ENCODE measurements at places on chromosomes 2 and 18. TPM values are rescaled to one million over a fixed set of nuclear protein-coding genes. Genes with fewer than 3 reads are reported as not detected.

ZC3H6 gene
- total RNA-seq: 5.6 TPM

GPR39 gene
- total RNA-seq: 23.6 TPM

CNRIP1 gene
- 10.2 TPM for total RNA-seq

SLC35F5 gene
- total RNA-seq: 87.0 TPM

VWA3B gene
- total RNA-seq: 0.72 TPM

LGALSL gene
- total RNA-seq: 26.2 TPM

FANCL gene
- total RNA-seq: 5.7 TPM

TMEFF2 gene
- total RNA-seq: not detected

DNA sequence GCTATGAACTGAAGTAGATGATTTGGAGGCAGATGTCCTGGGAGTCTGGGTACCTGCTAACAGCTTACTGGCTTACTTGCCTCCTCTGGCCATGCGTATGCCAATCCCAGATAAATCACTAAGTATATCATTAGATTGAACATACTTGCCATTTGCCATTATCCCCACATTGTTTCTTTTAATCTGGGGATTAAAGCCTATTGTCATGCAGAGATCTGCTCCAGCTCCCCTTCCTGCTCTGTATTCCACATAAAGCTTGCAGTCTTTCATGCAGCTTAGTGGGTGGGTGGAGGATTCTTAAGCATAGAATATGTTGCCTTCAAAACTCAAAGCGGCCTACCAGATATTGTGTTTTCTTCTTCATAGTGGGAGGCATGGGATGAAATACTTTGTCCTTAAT lies 311.8 kb upstream of the MMADHC start:
- DNase-seq: no peak
- no peaks in the 10 kb centered on the region for H3K36me3 ChIP-seq
- no peaks in the 10 kb centered on the region for H3K4me1 ChIP-seq
- H3K27ac ChIP-seq: no peak overlapping the region

DNA sequence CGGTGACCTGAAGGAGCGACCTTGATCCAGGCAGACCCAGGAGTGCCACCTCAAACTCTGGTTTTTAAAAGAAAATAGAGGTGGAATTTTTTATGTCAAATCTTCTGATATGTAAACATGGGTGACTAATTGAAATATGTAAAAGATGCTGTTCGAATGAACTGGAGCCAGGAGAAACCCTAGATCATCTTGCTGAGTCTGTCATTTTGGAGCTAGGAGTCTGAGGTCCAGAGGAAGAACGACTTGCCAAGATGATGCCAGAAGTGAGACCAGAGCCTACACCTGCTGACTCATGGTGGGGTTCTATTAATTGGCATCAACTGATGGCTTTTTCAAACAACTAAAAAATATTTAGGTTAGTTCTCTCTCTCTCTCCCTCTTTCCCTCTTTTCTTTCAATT lies 74.1 kb downstream of the ACAA2 start:
- no peaks in the 10 kb centered on the region for H3K27me3 ChIP-seq
- no peaks in the 10 kb centered on the region for H3K4me1 ChIP-seq
- no peak overlapping the region for H3K4me3 ChIP-seq
- no peak overlapping the region for H3K27ac ChIP-seq
- DNase-seq: no peak

GRCh38 chr18:33751613-33752221 lies 173.7 kb downstream of the ASXL3 start:
- no peak overlapping the region for H3K4me3 ChIP-seq
- H3K27me3 ChIP-seq: no peaks in the 10 kb centered on the region
- H3K4me1 ChIP-seq: no peaks in the 10 kb centered on the region
- no peak overlapping the region for H3K27ac ChIP-seq
- no peaks in the 10 kb centered on the region for H3K36me3 ChIP-seq
- DNase-seq: no peak

DNA sequence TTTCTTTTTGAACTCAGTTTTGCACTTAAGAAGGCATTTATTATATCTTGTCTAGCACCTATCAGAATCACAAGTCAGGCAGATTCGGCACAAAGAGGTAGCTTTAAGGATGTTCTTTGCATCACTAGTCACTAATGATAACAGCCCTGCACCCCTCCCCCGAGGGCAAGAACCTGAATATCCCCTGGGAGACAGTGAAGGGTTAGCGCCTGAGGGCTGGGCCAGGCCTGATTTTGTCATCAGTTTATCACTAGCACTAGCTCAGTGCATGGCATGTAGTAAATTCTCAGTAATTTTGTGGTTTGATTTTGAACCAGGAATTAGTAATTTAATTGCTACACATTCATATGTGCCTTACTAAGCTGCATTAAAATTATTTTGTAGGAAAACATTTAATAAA lies 23.9 kb upstream of the HS6ST1 start:
- H3K4me3 ChIP-seq: no peak overlapping the region
- no peaks in the 10 kb centered on the region for H3K27me3 ChIP-seq
- no peak for DNase-seq

DNA sequence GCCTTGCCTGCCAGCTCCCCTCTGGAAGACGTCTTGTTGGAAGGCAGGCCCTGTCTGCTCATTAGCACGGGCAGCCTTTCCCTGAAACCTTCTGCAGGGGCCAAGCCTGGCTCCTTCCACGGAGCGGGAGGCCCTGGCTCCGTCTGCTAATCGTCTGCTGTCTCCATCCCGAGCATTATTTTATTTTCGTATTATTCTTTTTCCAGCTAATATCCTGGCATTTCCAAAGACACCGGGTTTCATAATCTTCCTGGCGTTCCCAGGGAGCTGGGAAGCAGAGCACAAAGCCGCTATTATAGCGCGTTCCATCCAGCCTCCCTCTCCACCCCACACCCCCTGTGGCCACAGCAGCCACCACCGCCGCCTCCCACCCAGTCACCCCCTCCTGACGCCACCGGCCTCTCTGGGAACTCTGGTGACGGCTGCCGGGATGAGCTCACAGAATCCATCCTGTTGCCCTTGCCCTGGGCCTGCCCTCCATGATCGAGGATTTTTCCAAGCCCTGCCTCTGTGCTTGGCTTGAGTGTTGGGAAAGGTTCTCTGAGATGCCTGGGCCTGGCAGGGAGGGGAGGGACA lies 125.5 kb downstream of the DYSF start:
- H3K36me3 ChIP-seq: peaks cover 17% of the 10 kb centered on the region

GRCh38 chr2:157172866-157173578 lies 84.5 kb upstream of the GALNT5 start:
- H3K4me3 ChIP-seq: no peak overlapping the region
- no peaks in the 10 kb centered on the region for H3K27me3 ChIP-seq
- no peaks in the 10 kb centered on the region for H3K4me1 ChIP-seq
- no peak for DNase-seq
- H3K27ac ChIP-seq: no peak overlapping the region

- DNase-seq: no peak
- peaks cover 26% of the 10 kb centered on the region for H3K4me1 ChIP-seq
- H3K36me3 ChIP-seq: no peaks in the 10 kb centered on the region
- H3K4me3 ChIP-seq: no peak overlapping the region
- H3K27ac ChIP-seq: no peak overlapping the region
These were observed 119.2 kb downstream of the ANKRD44 start for GRCh38 chr2:197191177-197191939.

DNA sequence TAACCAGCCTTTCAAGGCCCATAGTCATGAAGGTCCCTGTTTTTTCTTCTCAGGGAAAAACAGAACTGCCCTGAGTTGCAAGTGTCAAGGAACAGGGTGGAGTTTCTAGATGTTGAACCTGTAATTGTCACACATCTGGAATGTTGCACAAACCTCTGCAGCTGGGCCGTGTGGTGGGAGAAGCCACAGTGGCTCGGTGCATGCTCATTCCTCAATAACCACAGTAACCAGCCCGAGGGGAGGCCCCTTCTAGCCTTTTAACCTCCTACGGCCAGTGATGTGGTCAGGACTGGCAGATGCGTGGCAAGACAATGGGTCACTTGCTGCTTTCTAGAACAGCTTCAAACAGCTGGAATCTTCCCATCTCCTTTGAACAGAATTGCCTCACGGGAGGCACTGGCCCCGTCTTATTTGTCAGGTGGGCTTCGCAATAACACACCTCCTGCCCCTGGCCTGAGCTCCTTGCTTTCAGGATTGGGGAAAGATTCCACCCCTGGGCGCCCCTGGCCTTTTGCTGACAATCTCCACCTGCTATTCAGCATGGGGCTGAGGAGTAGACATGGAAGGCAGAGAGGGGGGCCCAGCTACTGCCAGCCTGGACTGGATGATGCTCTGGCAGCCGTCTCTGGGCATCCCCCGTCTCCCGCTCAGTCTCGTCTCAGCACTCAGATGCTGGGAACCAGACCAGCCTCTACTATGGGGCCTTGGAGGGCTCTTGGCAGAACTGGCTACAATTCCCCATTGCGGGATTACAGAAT lies 102.9 kb downstream of the KLHL29 start:
- no peak for DNase-seq
- H3K4me1 ChIP-seq: no peaks in the 10 kb centered on the region
- no peaks in the 10 kb centered on the region for H3K27me3 ChIP-seq
- no peaks in the 10 kb centered on the region for H3K36me3 ChIP-seq
- no peak overlapping the region for H3K27ac ChIP-seq
- no peak overlapping the region for H3K4me3 ChIP-seq

DNA sequence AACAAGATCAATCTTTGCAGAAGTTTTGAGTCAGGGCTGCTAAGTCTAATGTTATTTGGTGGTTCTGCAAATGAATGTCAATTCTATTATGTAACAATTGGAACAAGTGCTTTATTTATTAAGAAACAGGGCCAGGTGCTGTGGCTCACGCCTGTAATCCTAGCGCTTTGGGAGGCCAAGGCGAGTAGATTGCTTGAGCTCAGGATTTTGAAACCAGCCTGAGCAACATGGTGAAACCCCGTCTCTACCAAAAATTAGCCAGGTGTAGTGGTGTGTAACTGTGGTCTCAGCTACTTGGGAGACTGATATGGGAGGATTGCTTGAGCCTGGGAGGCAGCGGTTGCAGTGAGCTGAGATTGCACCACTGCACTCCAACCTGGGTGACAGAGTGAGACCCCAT lies 13.2 kb upstream of the RNF103 start:
- no peaks in the 10 kb centered on the region for H3K36me3 ChIP-seq
- no peaks in the 10 kb centered on the region for H3K4me1 ChIP-seq
- DNase-seq: no peak
- no peaks in the 10 kb centered on the region for H3K27me3 ChIP-seq
- no peak overlapping the region for H3K4me3 ChIP-seq
- no peak overlapping the region for H3K27ac ChIP-seq

DNA sequence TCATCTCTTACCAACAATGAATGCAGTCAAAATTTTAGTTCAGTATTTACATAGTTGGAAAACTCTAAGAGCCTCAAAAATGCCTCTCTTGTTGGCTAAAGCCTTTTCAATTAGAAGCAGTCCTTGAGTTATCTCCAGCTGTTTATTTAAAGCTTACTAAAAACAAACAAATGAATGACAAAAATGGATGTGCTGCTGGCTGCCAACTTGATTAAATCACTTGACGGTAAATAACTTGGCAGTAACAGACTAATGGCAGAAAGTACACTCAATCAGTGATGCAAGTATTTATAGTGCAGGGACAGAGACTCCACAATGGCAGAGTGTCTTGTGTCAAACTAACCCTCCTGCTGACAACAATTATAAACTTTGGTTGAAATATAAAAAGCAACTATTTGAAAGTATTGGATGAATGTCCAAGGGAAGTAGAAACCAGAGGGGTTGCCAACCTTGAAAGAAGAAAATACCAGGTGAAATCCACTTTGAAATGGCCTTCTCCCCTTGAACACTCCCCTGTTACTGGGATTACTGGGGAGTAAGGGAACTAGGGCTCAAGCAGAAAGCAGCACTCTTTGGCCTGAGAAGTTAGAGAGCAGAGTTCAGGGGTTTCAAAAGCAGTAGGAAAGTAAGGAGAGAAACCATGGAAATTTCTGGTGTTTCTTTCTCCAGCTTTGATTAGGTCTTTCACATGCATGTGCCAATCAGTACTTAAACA lies 245.2 kb upstream of the SPHKAP start:
- no peaks in the 10 kb centered on the region for H3K4me1 ChIP-seq
- no peaks in the 10 kb centered on the region for H3K36me3 ChIP-seq
- no peak for DNase-seq
- H3K27me3 ChIP-seq: no peaks in the 10 kb centered on the region
- H3K4me3 ChIP-seq: no peak overlapping the region

DNA sequence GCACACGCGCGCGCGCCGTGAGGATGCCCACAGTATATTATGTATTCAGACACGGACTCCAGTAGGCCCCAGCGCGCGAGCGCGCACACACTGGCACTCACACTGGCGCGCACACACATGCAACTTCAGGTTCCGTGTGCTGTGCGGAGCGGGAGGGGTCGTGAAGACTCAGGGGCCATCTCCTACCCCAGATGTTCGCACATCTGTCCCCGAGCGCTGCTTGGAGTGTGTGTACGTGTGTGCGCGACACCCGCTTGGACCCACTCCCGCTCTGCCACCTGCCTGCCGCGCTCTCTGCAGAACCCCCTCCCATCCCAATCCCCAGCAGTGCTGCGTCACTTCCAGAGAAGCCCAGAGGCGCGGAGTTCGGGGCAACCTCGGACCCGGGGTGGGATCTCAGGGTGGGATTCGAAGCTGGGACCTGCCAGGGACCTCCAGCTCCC lies 2.6 kb downstream of the NRP2 start:
- DNase-seq: peak; percentile 89
- H3K36me3 ChIP-seq: no peaks in the 10 kb centered on the region
- H3K27ac ChIP-seq: peak overlapping the region; percentile 84
- peak overlapping the region; percentile 61 for H3K4me3 ChIP-seq

GRCh38 chr2:24047703-24048033 lies 477 bp upstream of the WDCP start:
- DNase-seq: no peak
- H3K36me3 ChIP-seq: no peaks in the 10 kb centered on the region
- H3K27me3 ChIP-seq: no peaks in the 10 kb centered on the region
- no peak overlapping the region for H3K27ac ChIP-seq

DNA sequence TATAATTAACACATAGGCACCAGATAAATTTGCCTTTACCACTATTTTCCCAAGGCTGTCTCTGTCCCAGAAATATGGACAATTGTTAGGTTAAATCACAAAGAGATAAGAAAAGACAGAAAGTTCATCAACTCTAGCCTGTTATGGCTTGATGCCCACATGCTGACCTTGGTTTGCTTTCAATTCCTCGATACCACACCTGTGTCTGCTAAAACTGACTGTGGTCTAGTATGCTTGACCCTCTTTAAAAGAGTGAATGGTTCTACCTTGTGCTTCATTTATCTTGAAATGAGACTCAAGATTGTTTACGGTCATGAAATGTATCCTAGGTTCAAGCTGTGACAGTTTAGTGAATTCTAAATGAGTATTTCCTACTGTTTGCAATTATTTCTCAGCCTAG lies 909.0 kb upstream of the LRRTM1 start:
- DNase-seq: no peak
- H3K4me3 ChIP-seq: no peak overlapping the region
- no peak overlapping the region for H3K27ac ChIP-seq
- no peaks in the 10 kb centered on the region for H3K27me3 ChIP-seq

DNA sequence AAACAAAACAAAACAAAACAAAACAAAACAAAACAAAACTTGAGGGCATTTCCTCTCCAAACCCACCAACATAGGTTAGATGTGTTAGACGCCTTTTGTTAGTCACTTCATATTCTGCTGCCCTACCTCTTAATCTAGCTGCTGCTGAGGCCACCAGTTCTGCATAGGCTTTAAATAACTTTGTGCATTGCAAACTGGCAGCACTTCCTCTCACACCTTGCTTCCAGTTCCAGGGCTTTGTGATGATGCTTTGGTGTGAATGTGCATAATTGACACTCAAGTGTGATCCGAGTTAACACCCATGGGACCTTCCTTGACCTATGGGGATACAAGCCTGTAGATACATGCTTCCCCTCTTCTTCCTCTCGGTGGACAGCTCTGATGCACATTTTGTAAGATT lies 2.3 kb upstream of the SERPINB11 start:
- no peaks in the 10 kb centered on the region for H3K27me3 ChIP-seq
- DNase-seq: no peak
- H3K4me3 ChIP-seq: no peak overlapping the region

- no peaks in the 10 kb centered on the region for H3K27me3 ChIP-seq
- no peaks in the 10 kb centered on the region for H3K36me3 ChIP-seq
- DNase-seq: no peak
- H3K27ac ChIP-seq: no peak overlapping the region
- no peak overlapping the region for H3K4me3 ChIP-seq
These were observed 91.7 kb upstream of the DSEL start for GRCh38 chr18:67608191-67608590.

Measured in upper lobe of left lung (tissue), 6 donors.